Epithelial cell of proximal tubule (primary cell): ENCODE measurements at places on chromosomes 4 and X. TPM values are rescaled to one million over a fixed set of nuclear protein-coding genes. Genes with fewer than 3 reads are reported as not detected.

ZNF630 gene
- 1.5 and 3.1 TPM in 2 replicates for total RNA-seq

HMGB3 gene
- 42.3 and 43.2 TPM in 2 replicates for total RNA-seq

RPS6KA3 gene
- 17.2 and 17.5 TPM in 2 replicates for total RNA-seq

GYPE gene
- total RNA-seq: 0.07 and 0.35 TPM in 2 replicates

CXorf49 gene
- 15.4 and 70.9 TPM in 2 replicates for total RNA-seq

RAI2 gene
- 0.17 TPM in 1 of 2 replicates, not detected in the other for total RNA-seq

ZMAT1 gene
- total RNA-seq: 0.72 and 2.7 TPM in 2 replicates

RHOXF2B gene
- not detected in 2 replicates for total RNA-seq

KCTD8 gene
- total RNA-seq: not detected in 2 replicates

TCEAL3 gene
- total RNA-seq: 10.1 and 28.7 TPM in 2 replicates

MAEA gene
- total RNA-seq: 72.3 and 114 TPM in 2 replicates

- no peak for DNase-seq
Measured at GRCh38 chr4:77927991-77928925, 65.6 kb downstream of the MRPL1 start.

GRCh38 chrX:76434103-76434741, 6.7 kb downstream of the MAGEE1 start:
- no peak for DNase-seq

DNA sequence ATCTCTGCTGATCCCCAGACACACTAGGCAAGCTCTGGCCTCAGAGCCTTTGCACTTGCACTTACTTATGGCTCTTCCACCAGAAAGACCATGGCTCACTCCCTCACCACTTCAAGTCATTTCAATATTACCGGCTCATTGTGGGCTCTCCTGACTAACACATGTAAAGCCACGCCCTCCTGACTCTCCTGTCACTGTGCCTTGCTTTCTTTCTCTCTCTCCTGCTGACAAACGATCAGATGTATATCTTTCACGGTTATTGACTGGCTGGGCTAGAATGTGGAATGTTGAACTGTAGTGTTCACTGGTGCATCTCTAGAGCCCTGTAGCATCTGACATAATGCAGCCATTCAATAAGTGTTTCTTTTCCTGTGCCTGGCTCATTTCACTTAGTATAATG, 425.1 kb downstream of the RAB28 start:
- no peak for DNase-seq

GRCh38 chrX:109472939-109473735, 8.7 kb downstream of the GUCY2F start:
- no peak for DNase-seq

DNA sequence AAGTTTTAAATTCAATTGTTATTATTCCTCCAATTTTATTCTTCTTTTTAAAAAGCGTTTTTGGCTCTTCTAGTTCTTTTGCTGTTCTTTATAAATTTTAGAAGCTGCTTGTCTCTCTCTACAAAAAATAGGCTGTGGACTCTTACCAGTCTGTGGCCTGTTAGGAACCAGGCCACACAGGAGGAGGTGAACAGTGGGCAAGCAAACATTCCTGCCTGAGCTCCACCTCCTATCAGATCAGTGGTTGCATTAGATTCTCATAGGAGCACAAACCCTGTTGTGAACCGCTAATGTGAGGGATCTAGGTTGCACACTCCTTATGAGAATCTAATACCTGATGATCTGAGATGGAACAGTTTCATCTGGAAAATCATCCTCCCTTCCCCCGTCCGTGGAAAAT, 23.1 kb downstream of the JADE3 start:
- no peak for DNase-seq

GRCh38 chr4:37998226-37998625, 38.0 kb downstream of the PTTG2 start:
- no peak for DNase-seq

- no peak for DNase-seq
Measured at GRCh38 chr4:188819233-188819632, 680.0 kb downstream of the TRIML1 start.

- no peak for DNase-seq
Measured at GRCh38 chr4:153541456-153542096, 75.4 kb downstream of the TMEM131L start.

GRCh38 chrX:73922856-73923455, 360.0 kb downstream of the CHIC1 start:
- no peak for DNase-seq

DNA sequence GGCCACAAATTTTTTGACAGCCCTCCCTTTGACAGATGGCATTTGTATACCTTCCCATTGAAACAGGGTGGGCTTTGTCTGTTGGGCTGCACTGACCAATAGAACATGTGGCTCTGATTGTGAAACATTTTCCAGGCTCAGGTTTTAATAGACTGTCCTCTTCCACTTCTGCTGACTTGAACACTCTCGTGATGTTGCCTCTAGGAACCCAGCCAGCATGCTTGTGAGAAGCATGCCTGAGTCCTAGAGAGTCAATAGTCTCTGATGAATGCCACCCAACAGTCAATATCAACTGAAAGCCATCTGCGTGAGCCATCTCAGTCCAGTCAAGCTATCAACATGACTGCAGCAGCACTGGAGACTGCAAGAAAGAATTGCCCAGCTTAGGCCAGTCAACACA, 290.0 kb downstream of the SLC7A11 start:
- DNase-seq: no peak

GRCh38 chrX:9430346-9430921, 34.4 kb upstream of the TBL1X start:
- DNase-seq: no peak

DNA sequence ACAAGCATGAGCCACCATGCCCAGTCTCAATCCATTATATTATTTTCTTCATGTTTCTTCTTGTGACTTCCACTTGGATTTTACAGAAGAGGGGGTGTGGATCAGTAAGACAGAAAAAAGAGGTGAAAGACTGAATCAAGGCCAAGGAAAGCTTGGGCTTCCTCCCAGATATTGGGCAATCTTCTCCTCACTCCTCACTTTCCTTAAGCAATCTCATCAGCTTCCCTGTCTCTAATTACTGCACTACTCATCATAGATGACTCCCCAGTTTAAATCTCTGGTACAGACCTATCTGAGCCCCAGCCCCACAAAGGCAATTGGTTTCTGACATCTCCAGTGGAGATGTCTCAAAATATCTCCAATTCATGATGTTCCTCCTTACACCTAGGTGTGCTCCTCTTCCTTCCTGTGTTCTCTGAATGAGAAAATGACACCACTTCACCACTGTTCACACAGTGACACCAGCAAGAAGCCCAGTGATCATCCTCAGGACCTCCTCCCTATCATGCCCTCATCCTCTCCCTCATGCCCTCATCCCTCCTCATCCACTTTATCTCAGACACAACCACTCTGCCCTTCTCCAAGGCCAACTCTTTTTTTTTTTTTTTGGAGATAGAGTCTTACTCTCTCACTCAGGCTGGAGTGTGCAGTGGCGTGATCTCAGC, 44.8 kb upstream of the HERC6 start:
- DNase-seq: no peak

DNA sequence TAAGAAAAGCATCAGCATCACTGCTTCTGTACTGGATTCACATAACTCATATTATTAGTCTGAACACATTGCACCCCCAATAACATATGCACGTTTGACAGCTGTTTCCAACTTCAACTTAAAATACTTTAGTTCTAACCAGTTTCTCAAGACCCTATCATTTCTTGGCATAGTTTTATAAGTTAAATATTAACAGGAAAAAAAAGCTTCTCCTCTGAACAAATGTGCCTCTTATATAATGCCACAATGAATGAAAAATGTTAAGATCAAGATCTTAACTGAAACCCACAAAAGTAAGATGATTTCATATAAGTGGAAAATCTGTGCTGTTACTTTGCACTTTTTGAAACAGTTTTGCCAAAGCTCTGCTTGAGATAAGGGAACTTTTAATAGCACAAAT, 652.8 kb upstream of the FAM241A start:
- peak; percentile 3 for DNase-seq

GRCh38 chr4:170697845-170698244, 608.1 kb upstream of the AADAT start:
- no peak for DNase-seq

DNA sequence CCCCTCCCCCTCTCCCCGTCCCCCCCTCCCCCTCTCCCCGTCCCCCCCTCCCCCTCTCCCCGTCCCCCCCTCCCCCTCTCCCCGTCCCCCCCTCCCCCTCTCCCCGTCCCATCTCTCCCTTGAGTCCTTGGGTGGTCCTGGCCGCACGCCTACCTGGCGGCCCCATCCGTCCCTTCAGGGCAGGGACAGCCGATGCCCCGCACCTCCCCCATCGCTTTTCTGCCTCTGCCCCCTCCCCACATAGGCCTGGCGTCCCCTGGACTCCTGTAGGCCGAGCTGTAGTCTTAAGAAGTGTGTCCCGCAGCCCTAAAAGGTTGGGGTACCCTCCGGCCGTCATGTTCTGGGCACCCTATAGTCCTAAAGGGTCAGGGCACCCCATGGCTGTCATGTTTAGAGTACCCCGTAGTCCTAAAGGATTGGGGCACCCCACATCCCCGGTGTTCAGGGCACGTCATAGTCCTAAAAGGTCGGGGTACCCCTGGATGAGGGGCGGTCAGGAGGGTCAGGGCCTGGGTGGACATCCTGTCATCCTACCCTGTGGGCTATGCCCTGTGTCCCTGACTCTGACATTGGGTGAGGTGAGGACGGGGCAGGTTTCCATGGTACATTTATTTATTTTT, 10.8 kb upstream of the GTPBP6 start:
- DNase-seq: no peak

GRCh38 chr4:112296949-112297880, at the start of gene ALPK1:
Gene ALPK1 (plus strand): TSS chr4:112297369.
- peak; percentile 88 for DNase-seq

DNA sequence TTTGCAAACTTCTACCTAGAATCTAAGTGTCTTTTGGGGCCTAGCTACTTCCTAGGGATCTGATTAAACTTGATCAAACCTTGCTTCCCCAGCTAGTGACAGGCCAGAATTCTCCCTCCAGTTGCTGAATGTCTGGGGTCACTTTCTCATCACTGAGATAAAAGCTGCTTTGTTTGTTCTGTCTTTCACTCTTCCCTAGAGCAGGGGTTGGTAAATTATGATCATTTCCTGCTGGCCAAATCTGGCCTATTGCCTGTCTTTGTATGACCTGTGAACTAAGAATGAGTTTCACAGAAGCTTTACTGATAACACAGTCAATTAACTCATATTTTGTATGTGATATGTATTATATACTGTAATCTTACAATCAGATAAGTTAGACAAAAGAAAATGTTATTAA, 157.8 kb upstream of the AADAT start:
- no peak for DNase-seq

GRCh38 chrX:119025900-119026299, 46.9 kb upstream of the CT47C1 start:
- DNase-seq: no peak

DNA sequence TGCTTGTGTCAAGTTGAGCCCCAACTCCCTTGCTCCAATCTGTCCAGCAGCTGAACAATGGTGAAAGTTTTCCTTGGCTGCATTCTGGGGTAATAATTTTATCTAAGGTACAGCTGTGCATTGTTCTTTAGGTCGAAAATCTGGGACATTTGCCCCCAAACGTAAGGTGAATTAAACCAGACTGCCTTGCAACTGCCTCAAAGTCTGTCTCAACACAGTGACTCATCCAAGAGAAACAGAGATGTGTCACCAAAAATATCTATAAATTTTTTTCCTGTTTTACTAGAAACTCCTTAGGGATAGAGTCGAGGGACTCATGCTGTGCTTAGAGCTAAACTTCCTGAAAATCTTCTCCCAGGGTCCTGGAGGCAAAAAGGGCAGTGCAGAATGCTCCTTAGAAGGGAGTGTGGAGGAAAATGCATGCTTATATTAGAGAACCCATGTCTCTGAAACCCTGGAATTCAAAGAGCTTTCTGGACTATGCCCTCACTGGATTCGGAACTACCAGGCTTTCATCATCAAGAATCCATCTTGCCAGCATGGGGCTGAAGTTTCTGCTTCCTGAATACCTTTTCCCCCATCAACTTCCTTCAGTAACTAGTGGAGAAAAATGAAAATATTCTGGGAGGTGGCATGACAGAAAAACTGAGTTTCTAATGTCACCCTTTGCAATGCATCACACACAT, 115.7 kb downstream of the PALLD start:
- DNase-seq: no peak

DNA sequence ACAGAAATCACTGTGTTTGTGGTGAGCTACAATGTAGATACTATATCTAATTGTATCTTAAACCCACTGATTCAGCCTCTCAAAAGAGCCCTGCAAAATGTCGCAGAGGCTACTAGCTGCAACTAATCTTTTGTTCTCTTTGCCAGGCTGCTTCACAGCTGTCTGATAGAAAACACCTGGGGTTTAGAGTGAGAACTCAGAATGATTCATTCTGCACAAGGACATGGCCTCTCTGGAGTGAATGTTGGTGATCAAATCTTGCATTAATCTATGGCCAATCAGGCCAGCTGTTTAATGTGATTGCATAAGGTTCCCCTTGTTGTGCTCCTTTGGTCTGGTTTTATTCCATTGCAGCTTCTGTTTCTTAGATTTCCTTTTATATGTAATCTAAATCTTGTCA, 100.3 kb downstream of the EMCN start:
- no peak for DNase-seq

DNA sequence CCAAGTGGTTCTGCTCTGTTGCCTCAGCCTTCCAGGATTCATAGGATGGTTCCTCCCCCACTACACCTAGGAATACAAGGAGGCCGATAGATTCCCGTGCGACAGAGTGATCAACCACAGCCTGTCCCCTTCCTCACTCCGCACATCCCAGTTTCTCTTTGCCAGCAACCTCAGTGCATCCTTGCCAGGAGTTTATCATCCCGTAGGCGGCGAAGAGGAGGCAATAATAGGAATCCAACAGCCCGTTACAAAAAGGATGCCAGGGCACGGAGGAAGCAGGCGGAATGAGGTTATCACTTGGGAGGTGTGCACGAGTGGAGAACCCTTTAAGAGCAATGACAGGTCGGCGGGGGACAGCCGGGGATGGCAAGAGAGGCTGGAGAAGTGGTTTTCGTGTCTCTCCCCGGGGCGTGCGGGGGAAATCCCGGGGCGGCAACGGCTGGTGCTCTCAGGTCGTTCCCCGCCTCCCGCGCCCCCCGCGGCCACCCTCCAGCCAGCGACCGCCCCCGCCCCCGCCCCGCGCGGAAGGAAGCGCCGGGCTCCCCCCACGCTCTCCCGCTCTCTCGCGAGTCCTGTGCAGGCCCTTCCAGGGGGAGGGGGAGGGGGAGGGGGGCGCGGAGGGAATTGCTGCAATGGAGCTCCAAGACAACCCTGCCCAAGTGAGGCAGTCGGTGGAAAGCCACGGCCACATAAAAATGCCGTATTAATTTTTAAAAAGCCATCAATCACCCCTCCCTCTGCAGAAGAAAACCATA, 1.6 kb downstream of the PPP3CA start:
- no peak for DNase-seq

DNA sequence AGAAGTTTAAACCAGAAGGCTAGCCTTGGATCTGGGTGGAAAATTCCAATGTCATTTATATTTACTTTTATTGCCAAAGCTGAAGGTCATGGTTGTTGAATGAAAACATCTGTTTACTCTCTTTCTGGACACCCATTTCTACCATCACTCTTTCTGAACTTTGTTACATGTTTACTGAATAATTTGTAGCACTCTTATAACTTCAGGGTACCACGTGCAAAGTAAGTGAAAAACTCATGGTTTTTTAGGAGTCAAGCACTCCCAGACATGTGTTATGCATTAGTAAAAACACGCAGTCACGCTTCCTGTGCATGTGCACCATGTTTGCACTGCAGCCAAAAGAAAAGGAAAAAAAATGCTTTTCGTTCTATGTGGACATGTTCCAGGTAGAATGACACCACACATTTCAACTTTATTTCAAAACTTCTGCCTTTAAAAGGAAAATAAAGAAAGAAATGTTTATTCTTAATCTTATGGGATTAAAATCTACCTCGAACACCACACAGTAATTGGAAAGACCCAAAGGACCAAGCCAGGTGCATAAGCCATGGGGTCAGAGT, 31.4 kb upstream of the ADH1C start:
- DNase-seq: no peak
